ENCODE measurements at places on chromosomes 7 and 10. TPM values are rescaled to one million over a fixed set of nuclear protein-coding genes. Genes with fewer than 3 reads are reported as not detected.

GRCh38 chr10:66151346-66151745 lies 774.5 kb upstream of the LRRTM3 start:
- H3K4me1 ChIP-seq: no peaks in the 10 kb centered on the region
- no peak overlapping the region for H3K4me3 ChIP-seq
- no peak overlapping the region for H3K27ac ChIP-seq

DNA sequence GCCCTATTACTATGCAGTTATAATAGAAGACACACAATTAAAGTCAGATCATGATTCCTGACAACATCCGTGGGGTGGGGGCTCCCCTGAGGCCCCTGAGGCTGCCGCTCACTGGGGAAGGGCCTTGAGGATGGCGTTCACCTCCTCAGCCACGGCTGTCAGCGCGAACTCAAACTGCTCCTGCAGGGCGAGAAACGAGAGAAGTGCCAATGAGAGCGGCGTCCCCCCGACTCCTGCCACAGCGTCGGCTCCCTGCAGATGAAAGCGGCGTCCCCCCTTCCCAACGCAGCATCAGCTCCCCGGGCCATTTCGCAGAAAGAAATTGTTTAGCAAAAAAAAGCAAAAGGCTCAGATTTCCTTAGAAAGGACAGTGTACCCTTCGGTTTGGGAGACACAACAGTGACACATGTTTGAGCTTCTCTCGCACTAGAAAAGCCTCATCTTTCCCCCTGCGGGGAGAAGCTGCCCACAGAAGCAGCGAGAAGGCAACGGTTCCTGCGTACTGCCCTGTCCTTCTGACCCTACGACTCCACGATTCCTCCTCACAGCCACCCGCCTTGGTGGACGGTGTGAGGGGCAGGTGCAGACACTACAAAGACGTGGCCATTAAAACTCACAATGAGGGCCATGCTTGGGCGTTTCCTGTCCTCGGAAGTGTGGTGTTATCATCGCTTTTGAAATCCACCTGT lies 203.9 kb downstream of the DNAJB6 start:
- H3K27me3 ChIP-seq: no peaks in the 10 kb centered on the region
- DNase-seq: no peak
- H3K4me3 ChIP-seq: no peak overlapping the region
- no peak overlapping the region for H3K27ac ChIP-seq
- no peaks in the 10 kb centered on the region for H3K4me1 ChIP-seq
- H3K36me3 ChIP-seq: no peaks in the 10 kb centered on the region

GRCh38 chr7:111855161-111855841 lies 293.0 kb upstream of the IMMP2L start:
- H3K4me1 ChIP-seq: no peaks in the 10 kb centered on the region
- DNase-seq: no peak
- no peak overlapping the region for H3K4me3 ChIP-seq

GRCh38 chr10:131889755-131890154 lies 11.1 kb upstream of the PPP2R2D start:
- no peak overlapping the region for H3K27ac ChIP-seq
- H3K27me3 ChIP-seq: no peaks in the 10 kb centered on the region
- H3K4me3 ChIP-seq: no peak overlapping the region
- no peaks in the 10 kb centered on the region for H3K4me1 ChIP-seq

DNA sequence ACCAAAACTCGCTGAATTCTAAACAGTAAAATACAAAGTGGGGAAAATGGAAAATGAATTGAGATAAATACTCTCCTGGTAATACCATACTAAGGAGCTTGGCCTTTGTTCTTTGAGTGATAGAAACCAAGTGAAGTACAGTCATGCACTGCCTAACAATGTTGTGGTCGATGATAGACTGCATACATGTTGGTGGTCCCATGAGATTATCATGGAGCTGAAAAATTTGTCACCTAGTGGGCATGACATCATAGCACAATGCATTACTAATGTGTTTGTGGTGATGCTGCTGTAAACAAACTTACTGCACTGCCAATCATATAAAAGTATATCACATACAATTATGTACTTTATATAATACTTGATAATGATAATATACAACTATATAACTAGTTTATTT lies 419.1 kb downstream of the ARL4A start:
- H3K36me3 ChIP-seq: no peaks in the 10 kb centered on the region
- H3K27ac ChIP-seq: no peak overlapping the region
- no peak for DNase-seq

DNA sequence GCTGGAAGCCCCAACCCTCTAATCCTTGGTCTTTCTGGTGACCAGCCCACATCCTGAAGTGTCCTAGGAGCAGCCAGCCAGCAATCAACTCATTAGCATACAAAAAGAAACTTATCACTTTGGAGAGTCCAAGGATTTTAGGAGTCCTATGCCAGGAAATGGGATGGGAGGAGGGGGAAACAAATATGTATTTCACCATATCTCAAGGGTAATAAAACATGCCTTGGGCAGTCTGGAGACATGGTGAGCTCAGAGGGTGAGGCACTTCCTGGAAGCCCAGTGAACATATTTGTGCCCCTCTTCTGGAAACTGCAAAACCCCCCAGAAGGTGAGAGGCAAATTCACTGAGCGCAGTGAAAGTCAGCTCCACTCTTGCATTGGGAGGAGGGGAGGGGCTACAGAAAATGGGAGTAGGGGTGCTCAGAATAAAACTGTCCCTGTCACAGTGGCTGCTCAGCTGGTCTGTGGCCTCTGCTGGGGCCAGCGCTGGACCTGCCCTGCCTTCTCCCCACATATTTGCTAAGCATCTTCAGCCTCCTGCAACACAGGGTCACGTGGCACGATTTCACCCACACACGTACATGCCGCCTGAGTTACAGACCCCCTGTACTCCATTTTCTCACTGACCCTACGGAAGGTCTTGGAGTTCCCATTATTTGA lies 17.7 kb upstream of the ZMIZ1 start:
- no peaks in the 10 kb centered on the region for H3K27me3 ChIP-seq
- H3K4me3 ChIP-seq: no peak overlapping the region
- H3K27ac ChIP-seq: no peak overlapping the region
- no peak for DNase-seq
- peaks cover 23% of the 10 kb centered on the region for H3K4me1 ChIP-seq

DNA sequence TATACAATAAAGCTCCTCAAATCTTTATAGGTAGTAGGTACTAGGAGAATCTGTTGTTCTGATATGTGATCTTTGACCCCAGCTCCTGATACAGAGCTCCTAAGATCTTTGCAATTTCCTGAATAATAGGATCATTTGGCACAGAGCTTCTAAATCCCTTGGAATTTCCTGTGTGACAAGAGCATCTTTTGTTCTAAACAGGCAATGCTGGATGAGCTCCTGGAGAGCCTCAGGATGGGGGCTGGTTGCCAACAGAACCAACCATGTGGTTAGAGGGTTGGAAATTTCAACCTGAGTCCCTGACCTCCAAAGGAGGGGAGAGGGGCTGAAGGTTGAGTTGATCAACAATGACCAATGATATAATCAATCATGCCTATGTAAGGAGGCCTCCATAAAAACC lies 629.0 kb downstream of the CCSER2 start:
- no peaks in the 10 kb centered on the region for H3K27me3 ChIP-seq
- no peak overlapping the region for H3K27ac ChIP-seq
- no peak for DNase-seq
- H3K4me3 ChIP-seq: no peak overlapping the region

GRCh38 chr7:154427533-154427932 lies 375.3 kb downstream of the DPP6 start:
- no peak for DNase-seq
- H3K36me3 ChIP-seq: no peaks in the 10 kb centered on the region
- H3K27me3 ChIP-seq: no peaks in the 10 kb centered on the region
- no peaks in the 10 kb centered on the region for H3K4me1 ChIP-seq

GRCh38 chr10:27620430-27621397 lies 116.6 kb downstream of the RAB18 start:
- H3K36me3 ChIP-seq: no peaks in the 10 kb centered on the region
- H3K4me3 ChIP-seq: peak overlapping the region; percentile 4
- peak overlapping the region; percentile 64 for H3K27ac ChIP-seq

GRCh38 chr10:100781145-100781665 lies 35.8 kb downstream of the PAX2 start:
- H3K36me3 ChIP-seq: no peaks in the 10 kb centered on the region
- H3K4me3 ChIP-seq: no peak overlapping the region
- no peaks in the 10 kb centered on the region for H3K4me1 ChIP-seq

DNA sequence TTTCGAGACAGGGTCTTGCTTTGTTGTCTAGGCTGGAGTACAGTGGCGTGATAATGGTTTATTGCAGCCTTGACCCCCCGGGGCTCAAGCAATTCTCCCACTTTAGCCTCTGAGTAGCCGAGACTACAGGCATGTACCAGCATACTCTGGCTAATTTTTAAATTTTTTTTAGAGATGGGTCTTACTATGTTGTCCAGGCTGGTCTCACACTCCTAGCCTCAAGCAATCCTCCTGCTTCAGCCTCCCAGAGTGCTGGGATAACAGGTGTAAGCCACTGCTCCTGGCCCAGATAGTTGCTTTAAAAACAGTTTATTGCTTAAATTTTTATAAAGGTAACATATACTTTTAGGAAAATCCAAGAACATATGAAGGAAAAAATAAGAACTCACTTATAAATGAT lies 26.3 kb downstream of the NEURL1 start:
- no peaks in the 10 kb centered on the region for H3K36me3 ChIP-seq
- peaks cover under 1% of the 10 kb centered on the region for H3K4me1 ChIP-seq
- H3K4me3 ChIP-seq: no peak overlapping the region

The SH2D4B gene
- total RNA-seq: not detected

The TRIM74 gene
- not detected for total RNA-seq

The FGL2 gene
- 7.4 TPM for total RNA-seq

The RPEL1 gene
- total RNA-seq: not detected

Measured in vagina (tissue), 2 donors.